ENCODE measurements at places on chromosomes 3 and 15. TPM values are rescaled to one million over a fixed set of nuclear protein-coding genes. Genes with fewer than 3 reads are reported as not detected.

GRCh38 chr3:107525644-107526305, 3.0 kb downstream of the BBX start:
- peaks cover 7% of the 10 kb centered on the region for H3K27me3 ChIP-seq
- peak overlapping the region; percentile 99 for H3K4me3 ChIP-seq
- no peak for DNase-seq
- peaks cover 4% of the 10 kb centered on the region for H3K4me1 ChIP-seq
- H3K36me3 ChIP-seq = peaks cover 12% of the 10 kb centered on the region

GRCh38 chr3:138443091-138443490, 8.7 kb downstream of the ESYT3 start:
- no peaks in the 10 kb centered on the region for H3K4me1 ChIP-seq
- no peak for DNase-seq
- no peaks in the 10 kb centered on the region for H3K36me3 ChIP-seq
- no peak overlapping the region for H3K27ac ChIP-seq
- H3K27me3 ChIP-seq = no peaks in the 10 kb centered on the region

GRCh38 chr3:101248736-101249135, 71.6 kb downstream of the IMPG2 start:
- no peak overlapping the region for H3K4me3 ChIP-seq
- no peak for DNase-seq
- no peaks in the 10 kb centered on the region for H3K27me3 ChIP-seq
- peaks cover 5% of the 10 kb centered on the region for H3K4me1 ChIP-seq
- no peaks in the 10 kb centered on the region for H3K36me3 ChIP-seq

GRCh38 chr3:45657853-45658252, 31.3 kb upstream of the SACM1L start:
- H3K27me3 ChIP-seq = no peaks in the 10 kb centered on the region
- DNase-seq = no peak
- no peak overlapping the region for H3K4me3 ChIP-seq

DNA sequence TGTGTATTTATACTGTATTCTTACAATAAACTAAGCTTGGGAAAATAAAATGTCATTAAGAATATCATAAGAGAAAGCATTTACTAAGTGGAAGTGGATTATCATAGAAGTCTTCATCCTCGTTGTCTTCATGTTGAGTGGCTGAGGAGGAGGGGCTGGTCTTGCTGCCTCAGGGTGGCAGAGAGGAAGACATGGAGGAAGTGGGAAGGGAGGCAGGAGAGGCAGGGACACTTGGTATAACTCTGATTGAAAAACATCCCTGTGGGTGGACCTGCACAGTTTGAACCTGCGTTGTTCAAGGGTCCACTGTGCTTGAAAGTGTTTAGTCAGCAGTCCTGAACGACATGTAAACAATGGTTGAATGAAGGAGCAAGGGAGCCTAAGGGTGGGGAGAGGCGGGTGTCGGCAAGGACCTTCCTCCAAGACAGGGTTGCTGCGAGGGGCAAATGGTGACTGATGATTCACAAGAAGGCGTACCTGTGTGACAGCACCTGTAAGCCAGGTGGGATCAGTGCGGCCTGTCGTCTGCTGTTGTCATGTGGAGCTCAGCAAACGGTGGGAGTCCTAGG, 103.8 kb upstream of the KLF13 start:
- no peaks in the 10 kb centered on the region for H3K27me3 ChIP-seq
- H3K36me3 ChIP-seq = no peaks in the 10 kb centered on the region
- no peak overlapping the region for H3K27ac ChIP-seq
- H3K4me3 ChIP-seq = no peak overlapping the region
- H3K4me1 ChIP-seq = peaks cover 6% of the 10 kb centered on the region
- no peak for DNase-seq

DNA sequence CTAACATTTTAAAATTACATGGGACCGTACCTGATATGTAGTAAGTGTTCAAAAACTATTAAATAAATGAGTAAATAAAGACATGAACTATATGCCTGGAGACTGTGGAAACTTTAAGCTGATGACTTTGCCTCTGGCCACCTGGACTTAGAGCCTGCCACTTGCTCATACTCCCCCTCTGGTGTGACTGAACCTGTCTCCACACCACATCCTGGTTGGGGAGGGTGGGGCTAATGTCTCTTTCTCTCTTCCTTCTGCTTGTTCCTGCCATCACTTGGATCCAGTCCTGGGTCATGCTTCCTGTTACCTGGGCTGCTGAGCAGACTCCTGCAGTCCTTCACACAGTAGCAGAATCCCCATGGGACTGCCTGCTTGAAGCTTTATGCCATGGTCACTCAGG, 8.2 kb upstream of the TMEM158 start:
- H3K27me3 ChIP-seq = no peaks in the 10 kb centered on the region
- H3K4me3 ChIP-seq = no peak overlapping the region
- H3K27ac ChIP-seq = no peak overlapping the region
- H3K36me3 ChIP-seq = no peaks in the 10 kb centered on the region
- no peaks in the 10 kb centered on the region for H3K4me1 ChIP-seq

DNA sequence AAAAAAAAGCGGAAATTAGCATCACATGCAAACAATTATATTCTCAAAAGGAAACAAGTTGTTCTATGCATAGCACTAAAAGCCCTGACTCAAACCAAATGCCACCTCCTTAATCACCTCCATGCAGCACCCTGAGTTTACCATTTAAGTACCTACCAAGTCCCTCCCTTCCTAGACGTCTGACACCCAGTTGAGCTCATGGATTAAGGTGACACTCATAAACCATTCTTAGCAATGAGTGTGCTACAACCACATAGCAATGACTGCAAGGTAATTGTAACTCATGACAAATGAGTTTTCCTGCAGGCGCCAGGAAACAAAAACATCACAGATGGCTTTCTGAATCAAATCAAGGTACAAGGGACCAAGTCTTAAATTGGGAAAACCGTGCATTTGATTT, 32.0 kb downstream of the WWTR1 start:
- peaks cover 3% of the 10 kb centered on the region for H3K4me1 ChIP-seq
- H3K36me3 ChIP-seq = no peaks in the 10 kb centered on the region
- no peak for DNase-seq
- no peaks in the 10 kb centered on the region for H3K27me3 ChIP-seq
- H3K4me3 ChIP-seq = no peak overlapping the region

DNA sequence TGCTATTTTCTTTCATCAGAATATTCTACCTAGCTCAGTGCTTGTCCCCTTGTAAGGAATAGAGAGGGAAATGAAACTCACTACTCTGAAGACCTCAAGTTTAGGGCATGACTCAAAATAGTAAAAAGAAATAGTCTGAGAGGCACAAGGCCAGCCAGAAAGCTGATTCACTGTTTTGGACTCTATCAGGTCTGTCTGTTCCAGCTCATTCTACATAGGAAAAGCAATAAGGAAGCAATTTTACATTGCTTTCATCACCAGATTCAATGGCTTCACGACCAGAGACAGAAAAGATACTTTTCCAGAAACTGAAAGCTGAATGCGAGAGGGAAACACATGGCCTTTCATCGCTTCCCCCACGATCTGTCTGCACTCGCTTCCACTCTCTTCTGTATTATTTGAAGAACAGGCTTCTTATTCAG, 276.0 kb downstream of the GBE1 start:
- H3K36me3 ChIP-seq = no peaks in the 10 kb centered on the region
- DNase-seq = no peak
- H3K4me3 ChIP-seq = no peak overlapping the region
- no peaks in the 10 kb centered on the region for H3K4me1 ChIP-seq
- no peaks in the 10 kb centered on the region for H3K27me3 ChIP-seq

DNA sequence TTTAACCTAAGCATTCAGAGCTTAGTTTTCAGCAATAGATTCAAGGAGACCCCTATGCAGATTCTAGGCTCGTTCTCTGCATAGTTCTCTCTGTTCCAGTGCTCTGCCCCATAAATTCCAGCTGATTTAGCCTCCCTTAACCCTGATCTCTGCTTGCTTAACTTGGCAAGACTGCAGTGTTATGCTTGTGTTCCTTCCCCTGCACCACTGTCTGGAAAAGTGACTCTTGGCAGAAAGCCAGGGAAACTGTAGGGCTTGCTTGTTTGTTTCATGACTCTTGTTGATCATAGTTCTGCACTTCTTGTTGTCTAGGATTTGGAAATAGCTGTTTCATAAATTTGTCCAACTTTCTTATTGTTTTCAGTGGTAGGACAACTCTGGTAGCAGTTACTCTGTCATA, 40.1 kb downstream of the ANAPC13 start:
- no peaks in the 10 kb centered on the region for H3K36me3 ChIP-seq
- peaks cover 3% of the 10 kb centered on the region for H3K4me1 ChIP-seq
- no peak overlapping the region for H3K27ac ChIP-seq
- H3K27me3 ChIP-seq = no peaks in the 10 kb centered on the region

DNA sequence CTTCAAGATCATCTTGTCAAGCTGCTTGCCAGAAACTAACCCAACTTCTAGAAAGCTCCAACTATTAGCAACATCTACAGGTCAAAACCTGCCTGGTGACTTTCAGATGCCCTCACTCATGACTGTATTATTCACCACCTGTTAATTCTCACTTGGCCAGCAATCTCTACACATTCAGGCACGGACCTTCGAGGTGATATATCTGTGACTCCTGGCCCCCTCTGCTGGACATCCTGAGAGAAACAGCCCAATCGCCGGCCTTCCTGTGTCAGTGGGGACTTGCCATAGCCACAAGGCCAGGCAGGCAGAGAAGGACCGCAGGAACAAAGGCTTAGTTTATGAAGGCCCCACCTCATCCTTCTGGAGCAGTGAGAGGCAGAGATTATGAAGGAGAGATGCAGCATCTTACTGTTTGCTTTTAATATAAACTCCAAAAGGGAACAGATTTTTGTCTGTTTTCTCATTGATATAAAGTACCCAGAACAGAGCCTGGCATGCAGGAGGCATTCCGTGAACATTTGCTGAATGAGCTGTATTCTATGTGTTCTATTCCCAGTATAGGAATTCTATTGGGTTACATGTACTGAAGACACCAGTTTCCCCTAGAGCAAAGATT, 24.4 kb upstream of the OCA2 start:
- peak; percentile 85 for DNase-seq
- no peaks in the 10 kb centered on the region for H3K4me1 ChIP-seq
- no peaks in the 10 kb centered on the region for H3K27me3 ChIP-seq
- peaks cover 10% of the 10 kb centered on the region for H3K36me3 ChIP-seq
- no peak overlapping the region for H3K4me3 ChIP-seq
- no peak overlapping the region for H3K27ac ChIP-seq

GRCh38 chr15:38154255-38154654, 98.4 kb upstream of the SPRED1 start:
- no peaks in the 10 kb centered on the region for H3K36me3 ChIP-seq
- DNase-seq = no peak
- H3K4me3 ChIP-seq = no peak overlapping the region
- no peak overlapping the region for H3K27ac ChIP-seq
- H3K4me1 ChIP-seq = no peaks in the 10 kb centered on the region
- no peaks in the 10 kb centered on the region for H3K27me3 ChIP-seq

DNA sequence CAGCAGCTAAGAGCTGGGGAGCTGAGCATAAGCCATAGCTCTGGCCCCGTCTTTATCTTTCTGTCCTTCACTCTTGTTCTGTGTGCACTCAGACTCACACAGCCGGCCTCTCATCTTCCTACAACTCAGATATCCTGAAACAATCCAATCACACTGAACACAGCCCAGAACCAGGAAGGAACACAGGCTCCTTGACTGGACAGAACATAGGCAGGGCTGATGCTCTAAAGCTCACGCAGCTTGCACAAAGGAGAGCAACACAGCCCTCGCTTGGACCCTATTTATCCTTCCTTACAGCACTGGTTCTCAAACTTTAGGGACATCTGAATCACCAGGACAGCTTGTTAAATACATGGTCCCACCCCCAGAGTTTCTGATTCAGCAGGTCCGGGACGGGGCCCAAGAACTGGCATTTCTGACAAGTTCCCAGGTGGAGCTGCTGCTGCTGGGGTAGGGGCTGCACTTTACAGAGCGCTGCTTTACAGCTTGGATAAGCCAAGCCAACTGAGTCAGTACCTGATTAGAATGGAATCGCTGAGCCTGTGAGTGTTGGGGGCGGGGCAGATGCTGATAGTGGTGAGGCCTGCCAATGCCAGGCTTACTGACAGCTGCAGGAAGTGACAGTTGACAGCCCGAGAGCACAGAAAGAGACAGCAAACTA, 65.1 kb downstream of the MRPL46 start:
- no peaks in the 10 kb centered on the region for H3K27me3 ChIP-seq
- no peak for DNase-seq
- H3K4me3 ChIP-seq = no peak overlapping the region
- H3K4me1 ChIP-seq = peaks cover 13% of the 10 kb centered on the region

DNA sequence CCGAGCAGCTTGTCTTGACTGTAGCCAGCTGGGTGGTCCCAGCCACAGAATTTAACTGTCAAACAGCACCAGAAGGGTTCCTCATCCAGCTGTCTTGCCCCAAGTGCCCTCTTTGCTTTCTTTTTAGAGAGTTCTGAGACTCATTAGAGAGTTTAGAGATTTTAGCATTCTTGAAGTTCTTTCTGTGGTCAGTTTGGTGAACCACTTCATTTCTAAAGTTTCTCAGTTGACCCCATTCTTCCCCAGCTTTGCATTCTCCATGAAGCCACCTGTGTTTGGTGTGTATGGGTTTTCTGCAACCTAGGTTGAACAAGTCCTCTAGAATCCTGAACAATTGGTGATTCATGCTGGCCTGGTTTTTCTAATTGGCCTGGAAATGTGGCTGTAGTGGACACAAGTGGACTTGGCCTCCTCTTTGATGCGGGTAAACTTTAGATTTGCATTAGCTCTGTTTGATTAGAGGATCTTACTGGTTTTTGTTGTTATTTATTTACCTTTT, 33.7 kb downstream of the FLNB start:
- DNase-seq = no peak
- H3K27ac ChIP-seq = no peak overlapping the region
- no peaks in the 10 kb centered on the region for H3K36me3 ChIP-seq

- H3K4me1 ChIP-seq = no peaks in the 10 kb centered on the region
- no peak overlapping the region for H3K27ac ChIP-seq
- H3K4me3 ChIP-seq = no peak overlapping the region
- H3K27me3 ChIP-seq = no peaks in the 10 kb centered on the region
- no peak for DNase-seq
These were observed 312.4 kb upstream of the RORA start for GRCh38 chr15:61541516-61541915.

GRCh38 chr3:78726545-78726944, 1041.3 kb downstream of the ROBO1 start:
- no peaks in the 10 kb centered on the region for H3K36me3 ChIP-seq
- no peak for DNase-seq
- no peaks in the 10 kb centered on the region for H3K27me3 ChIP-seq
- peaks cover 3% of the 10 kb centered on the region for H3K4me1 ChIP-seq

DNA sequence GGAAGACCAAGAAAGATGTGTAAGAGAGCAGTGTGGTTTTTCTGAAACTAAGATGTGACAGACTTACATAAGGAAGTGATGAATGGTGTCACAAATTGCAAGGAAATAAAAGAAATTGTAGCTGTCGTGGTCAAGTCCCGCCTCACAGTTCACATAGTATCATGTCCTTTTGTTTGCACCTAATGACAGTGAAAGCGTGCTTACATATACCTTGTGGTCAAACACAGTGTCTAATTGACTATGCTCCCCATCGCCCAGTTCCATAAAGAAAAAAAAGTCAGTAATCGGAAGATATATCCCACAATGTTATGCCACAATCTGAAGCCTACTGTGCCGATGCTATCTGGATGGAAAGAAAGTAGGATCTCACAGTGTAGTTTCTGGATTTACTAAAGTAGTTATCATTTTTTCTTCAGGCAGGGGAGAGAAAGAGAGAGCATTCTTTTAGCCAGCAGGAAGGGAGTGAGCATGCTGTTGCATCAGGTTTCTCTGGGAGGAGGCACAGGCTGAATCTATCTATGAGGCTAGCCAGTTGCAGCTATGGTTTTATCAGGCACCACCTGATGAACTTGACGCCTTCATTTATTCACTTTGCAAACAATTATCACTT, 9.8 kb upstream of the PLSCR1 start:
- H3K27me3 ChIP-seq = no peaks in the 10 kb centered on the region
- DNase-seq = no peak
- no peak overlapping the region for H3K27ac ChIP-seq
- no peaks in the 10 kb centered on the region for H3K36me3 ChIP-seq

Gene CTXN2
- total RNA-seq = not detected

Gene SLC6A1
- total RNA-seq = 0.31 TPM

Gene TNFAIP8L3
- total RNA-seq = 0.67 TPM

Gene GATM
- total RNA-seq = 10.2 TPM

Gene KNL1
- total RNA-seq = 22.5 TPM

Gene CSPG5
- 7.4 TPM for total RNA-seq
